AG10803 (cell line): ENCODE measurements at places on chromosomes 2 and 18.

DNA sequence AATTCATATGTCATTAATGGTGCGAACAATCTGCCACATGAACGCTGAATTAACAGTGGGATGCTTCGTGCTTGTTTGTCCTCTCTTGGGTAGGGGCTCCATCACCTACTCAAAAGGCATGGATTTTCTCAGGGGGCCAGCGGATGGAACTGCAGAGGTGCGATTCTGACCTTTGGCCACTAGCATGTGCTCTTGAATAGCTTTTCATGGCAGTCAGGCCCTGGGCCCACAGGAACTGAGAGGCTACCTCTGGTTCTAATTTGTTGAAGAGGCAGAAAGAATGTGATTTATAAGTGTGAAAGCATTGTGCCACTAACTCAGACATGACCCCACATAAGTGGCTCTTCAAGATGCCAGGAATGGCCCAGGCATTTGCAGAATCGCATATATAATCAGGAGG, 283.2 kb downstream of the INSIG2 start:
- DNase-seq, result peak; percentile 76

GRCh38 chr2:142966284-142966683, 88.8 kb downstream of the KYNU start:
- peak; percentile 65 for DNase-seq

GRCh38 chr2:51780353-51780752, 748.4 kb upstream of the NRXN1 start:
- DNase-seq, result no peak

- DNase-seq, result peak; percentile 73
These were observed 261.6 kb downstream of the NAPG start for GRCh38 chr18:10787293-10787901.

DNA sequence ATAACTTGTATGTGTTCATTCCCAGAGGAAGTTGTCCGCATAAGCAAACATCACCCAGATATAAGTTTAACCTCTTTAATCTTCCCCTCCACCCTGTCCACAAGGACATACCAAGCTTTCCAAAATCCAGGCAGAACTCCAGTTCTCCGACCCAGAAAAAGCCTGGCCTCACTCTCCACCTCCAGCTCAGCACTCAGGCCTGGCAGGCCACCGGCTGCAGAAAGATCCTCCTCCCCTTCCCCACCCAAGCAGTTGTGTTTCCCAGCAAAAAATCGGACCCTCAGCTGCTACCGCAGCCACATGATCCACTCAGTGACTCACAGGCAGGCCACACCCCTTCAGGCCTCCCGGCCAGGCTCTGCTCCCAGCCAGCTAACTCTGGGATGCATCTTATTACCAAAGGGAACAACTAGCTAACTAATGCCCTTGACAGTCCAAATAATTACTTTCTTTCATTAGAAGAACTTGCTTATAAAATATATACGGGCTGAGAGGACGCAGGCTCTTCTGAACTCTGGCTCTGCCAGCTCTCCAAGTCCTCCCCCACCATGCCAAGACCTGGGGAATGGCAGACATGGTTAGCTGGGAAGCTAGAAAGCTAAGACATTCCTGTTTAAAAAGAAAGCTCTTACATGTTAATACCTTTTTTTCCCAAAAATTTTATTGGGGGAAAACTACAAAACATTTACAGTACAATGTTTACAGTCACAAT, 4.5 kb downstream of the ZFP36L2 start:
- DNase-seq, result peak; percentile 95

DNA sequence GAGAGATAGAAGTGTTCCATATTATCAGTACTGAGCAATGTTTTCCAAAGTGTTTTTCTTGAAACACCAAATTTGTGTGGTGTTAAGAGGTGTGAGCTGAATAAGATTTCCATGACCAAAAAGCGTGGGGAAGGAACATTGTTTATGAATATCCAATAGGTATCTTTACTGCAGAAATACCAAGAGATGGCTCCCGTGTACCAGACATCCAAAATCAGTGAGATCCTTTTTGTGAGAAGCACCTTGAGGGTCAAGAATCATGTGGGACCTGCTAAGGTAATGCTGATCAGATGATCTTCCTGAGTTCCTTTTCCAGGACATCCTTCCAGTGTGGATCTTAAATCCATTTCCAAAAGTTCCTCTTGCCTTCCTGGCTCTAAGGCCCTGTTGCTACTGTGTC, 246.0 kb downstream of the MYO3B start:
- no peak for DNase-seq

- no peak for DNase-seq
These were observed 177.5 kb upstream of the TNP1 start for GRCh38 chr2:217037353-217037752.

GRCh38 chr2:23988371-23988770, 21.5 kb upstream of the MFSD2B start:
- DNase-seq, result peak; percentile 17

DNA sequence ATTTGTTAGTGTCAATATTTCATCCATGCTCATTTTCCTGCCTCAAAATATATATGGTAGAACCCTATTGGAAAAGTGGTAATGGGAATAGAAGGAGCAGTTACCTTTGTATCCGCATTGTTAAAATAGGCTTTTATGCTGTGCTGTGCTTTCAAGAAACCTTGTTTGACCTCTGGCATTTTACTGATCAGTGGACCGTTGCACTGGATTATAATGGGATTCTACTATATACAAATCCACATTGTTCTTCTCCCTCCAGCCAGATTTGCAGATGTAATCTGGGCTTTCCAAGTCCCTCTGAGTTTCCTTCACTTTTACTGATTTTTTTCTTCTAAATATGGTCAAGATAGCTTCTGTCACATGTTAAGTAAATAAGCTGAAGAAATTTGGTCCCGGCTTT, 23.3 kb upstream of the FAM237A start:
- no peak for DNase-seq

GRCh38 chr2:241358470-241358869, 2.4 kb downstream of the FARP2 start:
- DNase-seq, result no peak

DNA sequence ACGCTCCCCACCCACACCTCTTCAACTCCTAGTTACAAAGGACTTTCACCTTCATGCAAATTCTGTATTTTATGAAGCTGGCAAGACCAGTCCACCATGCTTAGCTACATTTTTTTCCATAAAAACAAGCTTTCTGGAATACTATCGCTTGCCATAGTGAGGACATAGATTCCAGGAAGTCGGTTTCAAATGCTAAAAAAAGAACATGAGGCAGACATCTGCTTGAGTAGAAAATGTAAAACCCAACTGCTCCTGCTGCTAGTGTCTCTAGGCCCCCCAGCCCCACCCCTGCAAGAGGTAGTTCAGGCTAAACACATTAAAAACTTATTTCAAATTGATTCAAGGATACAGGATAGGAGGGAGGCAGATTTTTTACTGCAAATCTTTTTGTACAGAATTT, 148.9 kb downstream of the SMAD2 start:
- no peak for DNase-seq

- DNase-seq, result no peak
These were observed 324.8 kb upstream of the GULP1 start for GRCh38 chr2:187966924-187967323.

GRCh38 chr2:129748653-129749052, 230.8 kb upstream of the RAB6C start:
- no peak for DNase-seq

DNA sequence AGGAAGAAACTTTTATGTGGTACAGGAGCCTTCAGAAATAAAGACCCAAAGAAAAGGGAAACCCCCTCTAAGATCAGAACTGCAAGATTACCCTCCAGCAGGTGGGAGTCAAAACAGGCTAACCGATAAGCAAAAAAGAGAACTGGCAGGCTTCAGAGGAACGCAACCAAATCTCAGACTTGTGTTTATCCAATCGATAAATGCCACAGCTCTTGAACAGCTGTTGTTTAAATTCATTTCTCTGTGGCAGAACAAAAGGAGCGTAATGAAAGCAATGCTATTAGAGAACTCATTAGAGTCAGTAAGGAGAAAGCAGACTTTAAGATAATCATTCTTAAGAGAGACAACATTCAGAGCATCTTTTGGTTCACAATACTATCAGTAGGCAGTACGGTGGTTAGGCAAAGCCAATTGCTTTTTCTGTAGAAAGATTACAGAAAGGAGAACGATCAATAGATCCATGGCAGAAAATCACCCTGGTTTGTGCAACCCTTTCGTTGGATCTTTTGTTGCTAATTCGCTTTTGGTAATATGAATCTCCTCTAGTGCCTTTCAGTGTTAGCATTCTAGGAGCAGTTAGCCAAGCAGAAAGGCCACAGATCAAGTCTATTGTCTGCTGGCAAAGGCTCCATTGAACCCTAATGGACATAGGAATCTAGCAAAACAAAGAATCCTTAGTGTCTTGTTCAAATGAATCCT, 476.4 kb upstream of the CHST9 start:
- DNase-seq, result no peak

GRCh38 chr2:72900191-72900825, 13.1 kb downstream of the SPR start:
- no peak for DNase-seq

DNA sequence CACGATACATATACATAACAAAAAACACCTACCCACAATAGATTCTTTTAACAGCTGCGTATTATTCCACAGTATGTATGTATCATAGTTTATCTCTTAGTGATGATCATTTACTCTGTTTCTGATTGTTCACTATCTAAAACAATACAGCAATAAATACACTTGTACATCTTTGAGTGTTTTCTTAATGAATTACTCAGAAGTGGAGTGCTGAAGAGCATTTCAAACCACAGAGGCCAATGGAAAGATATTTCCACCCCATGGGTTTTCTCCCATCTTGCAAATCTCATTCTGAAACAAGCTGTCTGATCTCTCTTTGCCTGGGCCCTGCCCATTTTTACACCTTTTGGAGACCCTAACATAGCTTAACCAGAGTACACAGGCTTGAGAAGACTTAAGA, 113.8 kb upstream of the KLF7 start:
- no peak for DNase-seq

GRCh38 chr18:13620818-13621445, 105.4 kb downstream of the FAM210A start:
- no peak for DNase-seq

DNA sequence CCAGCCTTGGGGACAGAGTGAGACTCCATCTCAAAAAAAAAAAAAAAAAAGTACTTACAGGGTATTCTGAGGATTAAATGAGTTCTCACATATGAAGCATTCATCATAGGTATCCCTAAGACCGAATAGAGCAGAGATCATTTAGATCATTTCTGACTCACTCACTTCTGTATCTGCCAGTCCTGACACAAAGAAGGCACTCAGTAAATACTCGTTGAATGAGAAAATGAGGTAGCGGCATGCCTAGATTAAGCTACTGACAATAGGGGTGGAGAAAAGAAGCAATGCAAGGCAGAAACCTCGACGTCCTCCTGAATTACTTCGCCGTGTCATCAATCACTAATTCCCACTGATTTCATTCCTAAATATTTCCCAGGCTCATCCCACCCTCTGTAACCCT, 103.8 kb downstream of the GREB1L start:
- no peak for DNase-seq

DNA sequence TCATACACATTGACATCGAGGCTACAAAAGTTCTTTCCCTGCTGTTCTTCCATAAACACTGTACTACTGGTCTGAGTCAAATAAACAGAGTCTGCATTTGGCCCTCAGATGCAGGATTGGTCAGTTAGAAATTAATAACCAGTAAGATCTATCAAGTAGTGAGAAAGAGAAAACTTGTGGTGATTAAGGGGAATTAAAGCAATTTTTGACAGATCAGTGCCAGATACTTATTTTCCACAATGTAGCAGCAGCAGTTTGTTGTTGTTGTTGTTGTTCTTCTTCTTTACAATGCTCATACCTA, 85.0 kb downstream of the IKZF2 start:
- DNase-seq, result no peak

GRCh38 chr2:143988082-143988481, 531.8 kb downstream of the ZEB2 start:
- DNase-seq, result no peak

DNA sequence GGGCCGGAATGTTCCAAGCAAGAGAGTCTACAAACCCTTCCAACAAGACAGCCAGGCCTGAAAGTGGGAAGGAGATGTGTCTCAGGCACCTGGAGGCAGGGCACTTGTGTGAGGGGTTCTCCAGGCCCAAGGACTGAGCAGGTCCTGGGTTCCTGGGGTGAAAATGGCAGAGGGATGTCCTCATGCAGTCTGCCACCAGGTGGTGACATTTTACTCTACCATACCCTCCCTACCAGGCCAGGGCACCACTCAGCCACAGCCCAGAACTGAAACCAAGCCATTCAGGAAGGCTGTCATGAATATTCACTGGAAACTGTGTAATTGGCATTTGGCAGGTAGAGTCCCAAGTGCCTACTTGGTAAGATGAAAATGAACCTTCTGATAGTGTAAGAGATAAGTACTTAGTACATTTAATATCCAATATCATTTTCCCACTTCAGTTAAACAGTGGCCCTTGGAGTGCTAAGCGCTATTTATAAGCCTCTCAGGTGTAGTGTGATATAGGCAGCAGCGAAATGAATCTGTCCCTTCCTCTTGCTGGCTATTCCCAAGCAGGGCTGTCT, 185.1 kb downstream of the MYO5B start:
- peak; percentile 16 for DNase-seq

DNA sequence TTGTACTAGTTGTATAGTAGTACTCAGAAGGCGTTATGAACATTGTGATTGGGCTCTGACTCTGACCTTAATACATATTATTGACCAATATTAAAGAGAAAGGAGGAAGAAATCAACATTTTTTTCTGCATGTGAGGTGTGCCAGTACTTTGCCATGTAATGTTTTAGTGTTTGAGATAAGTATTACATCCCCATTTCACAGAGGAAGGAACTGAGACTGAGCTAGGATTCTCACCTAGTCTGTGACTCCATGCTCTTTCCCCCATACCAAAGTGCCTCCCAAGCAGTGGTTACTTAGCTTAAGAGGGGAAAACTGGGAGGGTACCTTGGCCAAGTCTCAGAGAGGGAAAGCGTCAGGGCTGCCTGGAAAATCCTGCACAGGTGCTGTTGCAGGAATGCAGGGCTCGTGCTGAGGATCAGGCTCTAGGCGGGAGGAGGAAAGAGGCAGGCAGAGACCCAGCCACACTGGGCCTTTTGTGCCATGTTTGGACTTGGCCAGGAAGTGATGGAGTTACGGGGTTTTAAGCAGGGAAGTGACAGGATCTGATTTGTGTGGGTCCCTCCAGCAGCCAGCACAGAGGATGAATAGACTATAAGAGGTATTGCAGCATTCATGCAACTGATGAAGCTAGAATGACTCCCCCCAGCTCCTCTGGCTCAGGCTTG, 1.7 kb downstream of the PNKD start:
- DNase-seq, result no peak

GRCh38 chr2:15142069-15142689, 419.0 kb downstream of the NBAS start:
- no peak for DNase-seq

- DNase-seq, result no peak
These were observed 27.8 kb upstream of the CXXC1 start for GRCh38 chr18:50315100-50315871.

- DNase-seq, result peak; percentile 79
These were observed 21.4 kb downstream of the GRHL1 start for GRCh38 chr2:9972621-9973479.

DNA sequence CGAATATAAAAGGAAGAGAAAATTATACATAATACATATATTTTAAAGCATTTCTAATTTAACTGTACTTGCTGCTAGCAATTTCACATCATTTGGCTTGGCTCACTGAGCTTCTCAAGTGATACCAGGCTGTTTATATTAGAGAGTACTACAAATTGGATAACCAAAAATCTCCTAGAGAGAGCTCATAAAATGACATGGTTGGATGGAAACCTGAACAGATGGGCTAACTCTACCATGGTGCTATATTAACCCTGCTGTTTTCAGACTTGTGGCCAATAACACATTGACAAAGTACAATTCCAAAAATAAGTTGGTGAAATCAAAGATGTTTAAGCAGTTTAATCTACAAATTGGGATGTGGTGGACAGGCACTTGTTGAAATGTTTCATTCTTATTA, 364.4 kb upstream of the GCFC2 start:
- no peak for DNase-seq

- DNase-seq, result no peak
These were observed 15.4 kb downstream of the HS6ST1 start for GRCh38 chr2:128303095-128303791.
